ENCODE measurements at places on chromosomes 5 and 9.

DNA sequence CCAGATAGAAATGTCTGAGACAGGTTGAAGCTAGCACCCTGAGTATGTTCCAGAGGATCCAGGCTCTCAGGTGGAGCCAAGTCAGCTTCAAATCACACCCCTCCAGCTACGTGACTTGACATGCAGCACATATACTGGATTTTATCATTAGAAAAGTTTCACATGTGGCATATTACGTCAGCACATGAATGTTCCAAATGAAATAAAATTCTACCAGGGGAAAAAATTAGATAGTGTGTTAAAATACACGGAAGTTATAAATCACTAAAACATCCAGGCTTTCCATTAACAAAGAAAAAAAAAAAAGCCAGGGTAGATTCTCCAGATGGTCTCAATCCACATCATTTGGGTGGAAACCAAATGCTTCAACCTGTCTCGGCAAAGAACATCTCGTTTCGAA, 251.6 kb downstream of the MPDZ start:
- DNase-seq, result no peak

GRCh38 chr5:114822863-114823262, 346.8 kb downstream of the TRIM36 start:
- DNase-seq, result no peak

- peak; percentile 67 for DNase-seq
These were observed 39.1 kb downstream of the CTNNA1 start for GRCh38 chr5:138792195-138792790.

DNA sequence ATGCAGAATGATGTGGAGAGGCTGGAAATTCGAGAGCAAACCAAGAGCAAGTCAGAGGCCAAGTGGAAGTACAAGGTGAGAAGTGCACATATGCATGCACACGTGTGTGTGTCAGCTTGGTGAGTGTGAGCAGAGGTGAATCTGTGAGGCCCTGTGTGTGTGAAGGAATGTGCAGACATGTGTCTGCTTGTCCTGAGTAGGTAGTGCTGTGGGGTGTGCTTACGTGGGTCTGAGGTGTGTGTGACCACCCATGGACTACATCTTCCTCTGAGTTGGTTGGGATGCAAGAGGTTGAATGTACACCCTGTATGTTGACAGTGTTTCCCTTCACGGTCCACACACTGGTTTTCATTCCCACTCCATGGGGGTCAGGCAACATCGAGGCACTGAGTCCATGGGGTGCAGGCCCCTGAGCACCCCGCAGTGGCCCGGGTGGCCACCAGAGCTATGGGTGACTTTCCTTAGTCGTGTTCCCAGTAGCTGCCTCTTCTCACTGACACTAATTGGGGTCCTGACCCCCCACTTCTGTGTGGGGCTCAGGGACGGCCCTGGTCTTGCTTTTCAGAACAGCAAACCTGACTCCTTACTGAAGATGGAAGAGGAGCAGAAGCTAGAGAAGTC, 86.7 kb downstream of the PHF2 start:
- DNase-seq, result no peak

GRCh38 chr5:174533751-174534241, 190.6 kb upstream of the MSX2 start:
- DNase-seq, result no peak

GRCh38 chr9:114061830-114062474, 16.1 kb downstream of the AMBP start:
- no peak for DNase-seq

DNA sequence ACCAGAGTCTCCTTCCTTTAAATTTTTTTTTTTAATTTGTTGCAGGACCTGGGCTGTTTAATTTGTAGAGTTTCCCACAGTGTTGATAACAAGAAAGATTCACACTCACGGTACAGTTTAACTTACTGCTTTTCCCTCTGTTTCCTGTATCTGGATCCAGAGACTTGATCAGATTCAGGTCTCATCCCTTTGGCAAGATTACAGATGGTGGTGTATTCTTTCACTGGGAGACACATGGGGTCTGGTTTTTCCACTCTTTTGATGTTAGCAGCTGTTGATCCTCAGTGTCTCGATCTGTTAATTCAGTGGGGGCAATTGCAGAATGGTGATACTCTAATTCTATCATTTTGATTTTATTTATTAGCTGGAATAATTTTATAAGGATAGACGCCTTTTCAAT, 75.4 kb upstream of the TNFAIP8 start:
- peak; percentile 3 for DNase-seq

GRCh38 chr9:136587145-136587943, 41.5 kb upstream of the NOTCH1 start:
- DNase-seq, result peak; percentile 74

DNA sequence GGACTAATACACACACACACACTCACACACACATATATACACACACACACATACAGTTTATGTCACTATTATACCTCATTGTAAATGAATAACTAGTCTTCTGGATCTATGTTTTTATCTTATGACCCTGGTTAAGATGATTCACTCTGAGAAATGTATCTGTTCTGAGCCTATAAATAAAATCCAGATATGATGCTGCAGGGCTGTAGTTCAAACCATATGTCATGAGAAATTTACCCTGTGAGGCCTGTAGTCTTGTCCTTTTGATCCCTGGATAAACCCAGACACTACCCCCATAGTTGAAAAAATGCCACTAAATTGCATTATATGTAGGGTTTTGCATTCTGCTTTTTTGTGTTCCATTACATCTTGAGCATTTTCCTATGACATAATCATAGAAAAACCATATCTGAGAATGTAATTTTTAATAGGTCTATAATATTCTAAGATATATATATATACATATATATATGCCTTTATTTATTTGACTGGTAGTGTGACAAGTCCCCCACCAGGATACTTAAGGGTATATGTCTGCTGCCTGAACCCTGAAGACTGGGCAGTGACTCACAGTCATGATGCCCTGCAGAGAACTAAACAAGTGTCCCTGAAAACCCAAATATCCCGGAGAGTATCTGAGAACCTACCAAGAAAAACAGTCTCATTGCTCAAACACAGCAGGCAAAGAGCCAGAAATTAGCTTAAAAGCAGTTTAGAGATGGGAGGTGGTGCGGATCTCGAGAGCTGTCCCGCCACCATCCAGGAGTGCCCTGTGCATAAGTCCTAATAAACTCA, 18.4 kb upstream of the ALDOB start:
- DNase-seq, result no peak

GRCh38 chr5:2027790-2028189, 145.1 kb upstream of the IRX4 start:
- DNase-seq, result no peak

DNA sequence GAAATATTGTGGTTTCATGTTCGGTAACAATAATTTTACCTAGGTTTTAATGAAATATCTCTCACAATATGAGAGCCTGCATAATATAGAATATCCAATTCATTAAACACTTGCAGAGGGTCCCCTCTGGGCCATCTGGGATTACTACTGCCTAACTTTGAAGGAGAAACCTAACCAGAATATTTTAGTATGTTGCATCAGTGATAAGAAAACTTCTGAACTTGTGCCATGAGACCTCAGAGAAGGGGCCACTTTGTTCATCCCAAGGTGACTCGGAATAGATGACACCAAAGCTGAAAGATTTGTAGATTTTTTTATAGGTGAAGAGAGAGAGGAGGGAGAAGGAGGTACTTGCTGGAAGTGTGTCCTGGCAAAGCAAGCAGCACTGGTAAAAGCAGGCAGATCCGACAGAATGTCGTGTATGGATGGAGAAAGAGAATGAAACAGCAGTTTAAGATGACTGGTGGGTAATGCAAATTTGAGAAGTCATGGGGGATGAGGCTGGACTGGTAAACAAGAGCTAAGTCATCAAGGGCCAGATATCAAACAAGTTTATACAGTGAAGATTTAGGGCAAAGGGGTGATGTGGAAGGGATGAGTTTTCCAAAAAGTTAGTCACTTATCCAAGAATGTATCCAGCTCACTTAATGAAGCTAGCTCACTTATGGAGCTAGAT, 372.3 kb downstream of the ADGRV1 start:
- no peak for DNase-seq

DNA sequence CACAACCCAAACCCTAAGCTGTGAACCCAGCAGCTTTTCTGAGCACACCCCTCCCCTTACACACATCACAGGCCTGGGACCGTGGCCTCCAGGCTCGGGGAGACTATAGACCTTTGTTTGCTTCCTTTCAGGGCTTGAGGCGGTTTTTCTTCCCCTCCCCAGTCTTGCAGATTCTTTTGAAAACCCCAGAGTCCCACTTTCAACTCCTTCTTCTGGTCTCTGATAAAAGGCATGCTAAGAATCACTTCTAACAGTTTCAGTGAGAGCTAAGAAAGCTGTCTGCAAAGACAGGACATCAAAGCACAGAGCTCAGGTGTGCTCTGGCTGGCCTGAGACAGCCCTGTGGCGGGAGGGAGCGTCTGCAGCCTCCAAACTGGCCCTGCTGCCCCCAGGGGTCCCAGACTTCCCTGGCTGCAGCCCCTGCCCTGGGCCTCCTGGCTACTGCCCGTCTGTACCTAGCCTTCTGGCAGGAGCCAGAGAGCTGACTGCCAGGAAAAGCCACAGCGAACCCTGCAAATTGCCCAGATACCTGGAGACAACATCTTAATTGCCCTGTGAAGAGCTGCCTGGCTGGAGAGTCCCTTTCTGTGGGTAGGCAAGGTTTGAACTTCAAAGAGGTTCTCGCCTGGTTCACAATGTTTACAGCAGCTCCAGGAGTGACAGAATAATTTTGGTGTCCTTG, 138.9 kb downstream of the GADD45G start:
- DNase-seq, result no peak

- DNase-seq, result no peak
These were observed 103.3 kb upstream of the SLIT3 start for GRCh38 chr5:169404223-169404622.

- no peak for DNase-seq
These were observed 55.9 kb upstream of the ANKRD55 start for GRCh38 chr5:56288873-56289601.

- DNase-seq, result peak; percentile 32
These were observed 970.0 kb downstream of the MAT2B start for GRCh38 chr5:164475339-164475977.

- DNase-seq, result peak; percentile 82
These were observed 156.4 kb upstream of the COX7C start for GRCh38 chr5:86461169-86461956.

GRCh38 chr9:35553670-35554543, 51.2 kb upstream of the TESK1 start:
- peak; percentile 92 for DNase-seq

DNA sequence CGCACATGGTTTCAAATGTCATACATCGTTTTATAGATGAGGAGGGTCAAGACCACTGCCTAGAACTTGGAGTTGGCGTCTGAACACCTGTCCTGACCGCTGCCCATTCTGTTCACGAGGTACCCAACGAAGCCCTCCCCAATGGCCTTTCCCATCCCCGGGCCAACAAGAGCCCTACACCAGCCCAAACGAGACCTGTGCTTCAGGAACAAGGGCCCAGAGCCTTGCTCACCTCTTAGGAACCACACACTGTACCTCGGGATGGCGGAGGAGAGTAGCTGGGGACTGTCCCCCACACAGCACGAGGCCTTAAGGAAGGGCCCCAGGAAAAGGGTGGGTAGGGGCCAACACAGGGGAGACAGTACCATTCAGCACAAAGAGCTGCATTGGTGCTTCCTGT, 3.0 kb downstream of the SURF6 start:
- no peak for DNase-seq

DNA sequence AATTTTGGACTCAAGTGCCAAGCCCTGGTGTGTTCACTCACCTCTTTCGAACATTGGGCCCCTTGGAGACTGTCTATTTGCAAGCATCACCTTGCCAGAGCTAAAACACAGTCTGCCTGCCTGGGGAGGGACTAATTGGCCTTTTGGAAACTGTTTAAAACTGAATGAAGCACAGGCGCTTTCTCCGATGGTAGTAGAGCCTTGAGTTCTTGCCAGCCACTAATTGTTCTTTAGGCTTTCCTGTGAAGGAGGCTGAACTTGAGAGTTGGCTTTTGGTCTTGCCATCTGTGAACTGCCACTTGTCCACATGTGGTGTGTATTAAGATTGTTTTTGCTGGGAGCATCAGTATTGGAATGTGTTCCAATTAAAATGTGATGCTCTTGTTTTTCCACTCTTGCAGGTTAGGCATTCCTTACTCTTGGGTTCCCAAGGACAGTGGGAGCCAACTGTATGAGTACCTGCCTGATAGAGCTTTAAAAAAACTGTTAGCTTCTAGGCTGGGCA, 26.0 kb downstream of the GARNL3 start:
- DNase-seq, result peak; percentile 25

DNA sequence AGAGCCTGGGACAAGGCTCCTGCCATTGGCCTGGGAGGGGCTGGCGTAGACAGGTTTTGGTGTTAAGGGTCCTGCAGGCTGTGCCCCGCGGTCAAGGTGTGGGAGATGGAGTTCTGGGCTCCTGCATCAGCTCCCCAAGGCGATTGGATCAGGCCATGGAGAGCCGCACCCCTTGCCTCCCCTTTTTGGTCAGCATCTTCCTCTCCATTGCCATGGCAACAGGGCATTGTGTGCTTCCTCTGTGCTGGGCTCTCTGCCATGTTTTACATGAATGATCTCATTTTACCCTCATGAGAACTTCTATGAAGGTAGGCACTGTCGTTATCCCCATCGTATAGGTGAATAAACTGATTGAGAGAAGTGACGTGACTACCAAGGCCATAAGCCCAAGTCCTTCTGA, 344.3 kb upstream of the CLINT1 start:
- DNase-seq, result no peak

- DNase-seq, result no peak
These were observed 107.8 kb downstream of the WNK2 start for GRCh38 chr9:93291536-93292287.

DNA sequence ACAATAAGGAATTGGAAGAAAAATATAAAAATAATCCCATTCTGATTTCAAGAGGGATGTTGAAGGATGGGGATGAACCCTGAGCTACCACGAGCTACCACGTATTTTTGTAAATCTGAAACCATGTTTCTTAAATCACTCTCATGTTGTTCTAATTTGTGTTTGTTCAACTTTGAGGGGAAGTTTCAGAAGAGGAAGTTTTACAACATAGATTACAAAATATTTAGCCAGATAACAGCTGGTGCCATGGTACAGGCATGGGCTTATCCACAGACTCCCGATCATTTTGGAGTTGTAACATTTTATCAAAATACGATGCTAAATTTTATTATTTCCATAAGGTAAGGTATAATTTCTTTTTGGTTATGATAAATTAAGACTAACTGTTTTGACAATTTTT, 15.2 kb downstream of the CCDC125 start:
- no peak for DNase-seq

GRCh38 chr9:97304586-97304985, 2.9 kb upstream of the CCDC180 start:
- DNase-seq, result no peak

DNA sequence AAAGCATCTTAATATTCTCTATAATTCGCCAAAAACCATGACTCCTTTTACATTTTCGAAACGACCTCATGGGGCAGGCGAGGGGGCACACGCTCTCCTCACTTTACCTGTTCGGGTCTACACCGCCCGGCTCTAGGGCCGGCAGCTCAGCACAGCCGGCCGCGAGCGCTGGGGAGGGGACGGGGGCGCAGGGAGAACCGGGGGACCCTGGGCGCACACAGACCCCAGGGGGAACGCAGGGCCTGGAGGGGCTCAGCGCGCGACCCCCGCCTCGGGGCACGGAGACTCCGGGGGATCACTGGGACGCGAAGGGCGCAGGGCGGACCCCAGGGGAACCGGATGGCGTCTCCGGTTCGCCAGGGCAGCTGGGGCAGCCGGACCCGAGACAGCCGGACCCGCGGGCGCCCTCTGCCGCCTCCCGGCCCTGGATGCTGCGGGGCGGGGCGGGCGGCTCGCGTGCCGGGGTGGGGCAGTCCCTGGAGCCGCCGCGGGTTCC, at the start of gene AHRR:
Gene AHRR, plus strand, starts transcription at position 485 of the 496 bp plus-strand sequence. CDS start 22,189 bp downstream, outside the sequence.
- peak; percentile 39 for DNase-seq

GRCh38 chr5:175460126-175460525, 16.1 kb upstream of the DRD1 start:
- peak; percentile 24 for DNase-seq

Measured in NCI-H82 (cell line).